T-helper 2 cell treated with Interferon-gamma antibody and Interleukin-4, amounts not matched to agents 5 μg/mL and 100 μg/mL, for 36 hours (primary cell): ENCODE measurements at places on chromosomes 13 and 19.
A peak's percentile ranks its signal among the peaks of the same experiment; 100 is the strongest.

DNA sequence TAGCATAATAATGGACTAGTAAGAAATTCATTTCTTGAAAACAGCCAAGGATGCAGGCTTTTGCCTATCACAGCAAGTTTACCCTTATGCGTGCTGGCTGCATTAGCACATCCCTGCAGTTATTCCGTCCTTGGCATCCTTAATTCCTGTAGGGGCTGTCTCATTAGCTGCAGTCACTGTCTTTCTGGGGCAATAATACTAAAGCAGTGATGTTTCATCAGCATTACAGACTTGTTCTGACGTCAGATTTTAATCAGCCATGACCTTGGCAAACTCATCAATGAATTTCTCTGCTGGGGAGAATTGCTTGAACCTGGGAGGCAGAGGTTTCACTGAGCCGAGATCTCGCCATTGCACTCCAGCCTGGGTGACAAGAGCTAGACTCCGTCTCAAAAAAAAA, 103.7 kb downstream of the RXFP2 start:
- H3K36me3 ChIP-seq = no peaks in the 10 kb centered on the region
- no peak overlapping the region for H3K27ac ChIP-seq
- no peak overlapping the region for H3K4me3 ChIP-seq
- peaks cover 60% of the 10 kb centered on the region for H3K27me3 ChIP-seq
- no peak for DNase-seq

GRCh38 chr19:54725321-54725720, 1.1 kb downstream of the KIR3DL3 start:
- no peaks in the 10 kb centered on the region for H3K4me1 ChIP-seq
- no peaks in the 10 kb centered on the region for H3K27me3 ChIP-seq
- DNase-seq = no peak
- H3K27ac ChIP-seq = no peak overlapping the region
- H3K36me3 ChIP-seq = no peaks in the 10 kb centered on the region
- no peak overlapping the region for H3K4me3 ChIP-seq

GRCh38 chr19:56141417-56141993, 418 bp downstream of the ZNF444 start:
- H3K4me3 ChIP-seq = peak overlapping the region; percentile 87
- H3K36me3 ChIP-seq = no peaks in the 10 kb centered on the region
- no peak for DNase-seq
- H3K4me1 ChIP-seq = peaks cover 25% of the 10 kb centered on the region

GRCh38 chr19:5003781-5004180, 34.9 kb downstream of the KDM4B start:
- peaks cover 11% of the 10 kb centered on the region for H3K36me3 ChIP-seq
- no peak overlapping the region for H3K4me3 ChIP-seq
- DNase-seq = no peak
- H3K27me3 ChIP-seq = no peaks in the 10 kb centered on the region

- H3K36me3 ChIP-seq = peaks cover 8% of the 10 kb centered on the region
- no peak for DNase-seq
- H3K4me1 ChIP-seq = peaks cover 14% of the 10 kb centered on the region
- no peak overlapping the region for H3K27ac ChIP-seq
Observed at GRCh38 chr13:45373162-45373547, 32.2 kb upstream of the TPT1 start.

DNA sequence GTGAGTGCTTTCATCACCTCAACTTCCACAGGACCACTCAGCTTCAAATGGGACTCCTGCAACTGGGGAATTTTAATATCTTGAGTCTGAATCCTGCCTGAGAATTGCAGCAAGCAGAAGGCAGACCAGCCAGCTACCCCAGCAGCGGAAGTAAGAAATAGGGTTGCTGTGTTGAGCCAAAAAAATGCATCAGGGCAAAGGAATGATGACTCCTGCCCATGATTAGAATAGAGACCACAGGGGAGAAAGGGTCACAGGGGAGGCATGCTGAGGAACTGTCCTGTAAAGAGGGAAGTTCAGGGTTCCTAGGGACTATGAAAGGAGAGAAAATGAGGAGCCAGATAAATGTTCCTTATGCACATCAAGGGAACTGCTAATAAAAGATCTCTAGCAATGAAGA, 370.2 kb downstream of the KCTD12 start:
- DNase-seq = no peak
- no peak overlapping the region for H3K27ac ChIP-seq
- H3K4me3 ChIP-seq = no peak overlapping the region
- peaks cover 2% of the 10 kb centered on the region for H3K27me3 ChIP-seq
